ENCODE measurements at places on chromosomes 3 and 15.

- DNase-seq: no peak
Observed at GRCh38 chr15:94259121-94259751, 27.9 kb downstream of the MCTP2 start.

- no peak for DNase-seq
Observed at GRCh38 chr3:160018959-160019358, 30.3 kb downstream of the IL12A start.

GRCh38 chr3:178137831-178138230, 398.4 kb upstream of the KCNMB2 start:
- DNase-seq: no peak

- DNase-seq: no peak
Observed at GRCh38 chr15:41554343-41554742, 4.7 kb upstream of the TYRO3 start.

- peak; percentile 89 for DNase-seq
Observed at GRCh38 chr15:60649845-60650548, 171.1 kb upstream of the ICE2 start.

- DNase-seq: no peak
Observed at GRCh38 chr3:124372775-124373174, 357.5 kb upstream of the UMPS start.

DNA sequence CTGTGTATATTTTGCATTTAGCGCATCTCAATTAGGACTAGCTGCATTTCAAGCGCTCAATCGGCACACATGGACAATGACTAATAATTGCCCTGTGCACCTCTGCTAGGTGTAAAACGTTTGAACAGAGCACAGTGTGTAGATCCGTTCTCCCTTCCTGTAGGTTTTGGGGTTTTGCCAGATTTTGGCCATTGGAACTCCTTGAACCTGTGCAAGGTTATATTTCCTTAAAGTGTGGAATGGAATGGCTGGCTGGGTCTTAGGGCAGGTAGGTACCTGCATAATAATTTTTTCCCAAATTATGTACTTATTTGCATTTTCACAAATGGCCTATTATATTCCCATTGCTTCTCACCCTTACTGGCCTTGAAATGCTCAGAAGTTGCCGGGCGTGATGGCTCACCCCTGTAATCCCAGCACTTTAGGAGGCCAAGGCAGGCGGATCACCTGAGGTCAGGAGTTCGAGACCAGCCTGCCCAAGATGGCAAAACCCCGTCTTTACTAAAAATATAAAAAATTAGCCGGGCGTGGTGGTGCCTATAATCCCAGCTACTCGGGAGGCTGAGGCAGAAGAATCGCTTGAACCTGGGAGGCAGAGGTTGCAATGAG, 777 bp downstream of the RNU5B-1 start:
- no peak for DNase-seq
